ENCODE measurements at places on chromosomes 2 and 18. TPM values are rescaled to one million over a fixed set of nuclear protein-coding genes. Genes with fewer than 3 reads are reported as not detected.

GRCh38 chr2:28499282-28499681 lies 3.4 kb downstream of the PLB1 start:
- no peak for DNase-seq

MTIF2 gene
- 22.9 TPM for total RNA-seq

GRCh38 chr2:236747426-236747825 lies 177.8 kb downstream of the ACKR3 start:
- no peak for DNase-seq

GRCh38 chr2:11096591-11096990 lies 58.7 kb upstream of the SLC66A3 start:
- DNase-seq = no peak

DNA sequence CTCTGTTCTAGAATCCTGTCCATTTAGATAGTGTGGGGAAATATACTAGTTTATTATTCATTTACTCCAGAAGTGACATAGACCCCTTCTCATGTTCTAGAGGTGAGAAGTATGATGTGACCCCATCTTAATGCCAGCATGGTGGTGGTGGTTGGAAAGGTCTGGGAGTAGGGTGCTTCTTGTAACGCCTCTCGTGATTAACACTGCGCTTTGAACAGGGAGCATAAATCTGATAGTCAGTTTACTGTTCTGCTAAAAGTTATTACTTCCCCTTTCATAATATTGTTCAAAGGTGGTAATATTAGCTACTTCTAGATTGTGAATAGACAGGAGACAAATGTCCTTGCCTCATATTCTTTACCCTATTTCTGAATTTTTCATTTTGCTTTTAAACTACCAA lies 35.6 kb downstream of the EHBP1 start:
- DNase-seq = no peak

FIGLA gene
- not detected for total RNA-seq
